Chondrocyte (in vitro differentiated cells): ENCODE measurements at places on chromosomes 11 and 22.

DNA sequence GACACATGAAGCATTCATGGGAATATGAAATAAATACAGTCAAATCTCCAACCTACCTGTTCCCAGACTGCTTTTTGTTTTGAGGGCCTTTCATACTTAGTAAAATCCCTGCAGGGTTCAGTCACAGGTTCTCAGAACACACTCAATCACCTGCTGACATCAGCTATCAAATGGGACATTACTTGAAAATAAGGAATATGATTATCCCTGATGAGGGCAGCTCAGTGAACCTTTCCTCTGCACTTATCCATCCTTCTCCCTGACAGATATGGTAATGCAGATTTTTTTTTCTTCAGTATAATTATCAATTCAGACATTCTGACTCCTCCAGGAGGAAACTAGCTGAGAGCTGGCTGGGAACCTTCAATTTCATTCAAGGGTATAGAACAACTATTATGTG is 1127.4 kb upstream of the CCDC90B start:
- no peak for DNase-seq
- H3K27ac ChIP-seq: no peak overlapping the region
- no peaks in the 10 kb centered on the region for H3K36me3 ChIP-seq
- H3K27me3 ChIP-seq: peaks cover under 1% of the 10 kb centered on the region
- H3K4me1 ChIP-seq: no peaks in the 10 kb centered on the region

- H3K4me3 ChIP-seq: peak overlapping the region; percentile 58
- H3K27me3 ChIP-seq: no peaks in the 10 kb centered on the region
- peaks cover 4% of the 10 kb centered on the region for H3K4me1 ChIP-seq
Observed at GRCh38 chr11:128157423-128158298, 429.7 kb downstream of the ETS1 start.

GRCh38 chr11:113113801-113114704 is 152.8 kb downstream of the NCAM1 start:
- no peak for DNase-seq
- peaks cover 6% of the 10 kb centered on the region for H3K4me1 ChIP-seq
- no peaks in the 10 kb centered on the region for H3K27me3 ChIP-seq
- H3K4me3 ChIP-seq: no peak overlapping the region

DNA sequence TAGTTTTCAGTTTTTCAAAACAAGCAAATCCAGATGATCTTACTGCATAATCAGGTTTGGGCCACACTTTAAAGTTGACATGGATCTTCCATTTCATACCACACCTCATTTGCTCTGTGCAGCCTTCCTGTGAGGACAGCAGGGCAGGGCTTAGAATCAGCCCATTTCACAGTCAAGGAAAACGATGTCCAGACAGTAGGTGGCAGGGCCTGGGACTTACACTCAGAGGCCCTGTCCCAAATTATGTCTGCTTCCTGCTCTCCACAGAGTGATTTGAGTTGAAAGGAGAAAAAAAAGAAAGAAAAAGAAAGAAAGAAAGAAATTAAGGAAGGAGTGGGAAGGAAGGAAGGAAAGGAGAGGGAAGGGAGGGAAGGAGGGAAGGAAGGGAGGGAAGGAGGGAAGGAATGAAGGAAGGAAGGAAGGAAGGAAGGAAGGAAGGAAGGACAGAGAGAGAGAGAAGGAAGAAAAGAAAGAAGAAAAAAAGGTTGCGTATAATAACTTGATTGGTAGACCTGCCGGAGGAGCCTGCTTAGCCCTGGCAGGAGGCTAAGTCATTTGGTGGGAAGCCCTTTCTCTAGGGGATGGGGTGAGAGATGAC is 23.6 kb downstream of the TSKU start:
- peaks cover 49% of the 10 kb centered on the region for H3K4me1 ChIP-seq
- no peak overlapping the region for H3K27ac ChIP-seq
- H3K27me3 ChIP-seq: no peaks in the 10 kb centered on the region
- DNase-seq: no peak

- H3K27ac ChIP-seq: peak overlapping the region; percentile 97
- peak overlapping the region; percentile 81 for H3K4me3 ChIP-seq
- H3K27me3 ChIP-seq: no peaks in the 10 kb centered on the region
Observed at GRCh38 chr22:35299217-35299672, 449 bp upstream of the TOM1 start.

DNA sequence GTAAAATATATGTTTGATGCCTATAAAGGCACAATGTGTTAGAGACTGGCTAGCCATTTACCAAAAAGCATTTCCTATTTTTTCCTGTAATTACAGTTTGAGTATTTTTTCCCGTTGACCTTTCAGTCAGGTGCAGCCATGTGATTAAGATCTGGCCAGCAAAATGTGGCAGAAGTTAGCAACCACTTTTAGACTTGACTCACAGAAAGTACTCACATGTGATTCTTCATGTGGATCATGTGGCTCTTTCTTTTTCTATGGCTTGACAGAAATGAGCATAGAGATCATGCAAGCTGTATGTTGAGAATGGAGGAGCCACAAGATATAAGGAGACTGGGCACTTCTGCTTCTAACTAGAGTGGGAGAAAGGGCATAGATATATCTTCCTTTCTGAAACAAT is 27.3 kb upstream of the RAB38 start:
- H3K4me3 ChIP-seq: no peak overlapping the region
- no peaks in the 10 kb centered on the region for H3K4me1 ChIP-seq
- no peak overlapping the region for H3K27ac ChIP-seq
- H3K27me3 ChIP-seq: peaks cover 6% of the 10 kb centered on the region
- no peak for DNase-seq
- no peaks in the 10 kb centered on the region for H3K36me3 ChIP-seq

DNA sequence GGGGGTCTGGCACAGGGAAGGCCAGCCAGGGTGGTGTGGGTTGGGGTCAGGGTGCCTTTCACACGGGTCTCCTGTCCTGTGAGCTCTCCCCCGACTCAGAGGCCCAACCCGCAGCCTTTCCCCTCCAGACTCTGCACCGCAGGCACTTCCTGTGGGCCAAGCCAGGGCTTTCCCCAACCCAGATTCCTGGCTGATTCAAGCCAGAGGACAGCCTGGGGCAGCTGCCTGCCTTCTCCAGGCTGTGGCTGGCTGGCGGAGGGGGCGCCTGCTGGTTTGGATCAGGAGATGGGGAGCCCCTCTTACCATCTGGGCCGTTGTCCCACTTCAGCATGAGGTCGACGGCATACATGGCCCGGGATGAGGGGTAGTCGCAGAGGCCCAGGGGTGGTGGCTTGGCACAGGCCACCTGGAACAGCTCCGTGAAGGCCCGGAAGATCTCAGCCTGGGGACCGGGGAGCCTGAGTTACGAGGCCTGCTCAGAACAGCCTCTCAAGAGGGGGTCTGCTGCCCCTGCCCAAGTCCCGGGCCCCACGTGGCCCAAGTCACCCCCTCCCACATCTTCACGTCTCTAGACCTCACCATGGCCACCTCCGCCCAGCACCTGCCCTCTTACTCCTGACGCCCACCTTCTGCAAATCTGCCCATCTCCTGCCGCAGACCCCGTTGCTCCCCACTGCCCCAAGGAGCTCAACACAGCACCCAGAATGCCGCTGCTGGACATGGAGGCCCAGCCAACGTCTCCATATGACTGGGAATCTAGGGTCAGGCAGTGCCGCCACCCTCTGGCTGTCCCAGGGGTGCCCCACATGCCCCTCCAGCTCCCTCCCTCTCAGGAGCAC is 17.3 kb downstream of the TSPO start:
- DNase-seq: no peak
- H3K36me3 ChIP-seq: peaks cover 10% of the 10 kb centered on the region
- H3K4me1 ChIP-seq: peaks cover 24% of the 10 kb centered on the region
- H3K27me3 ChIP-seq: no peaks in the 10 kb centered on the region
- H3K4me3 ChIP-seq: no peak overlapping the region

DNA sequence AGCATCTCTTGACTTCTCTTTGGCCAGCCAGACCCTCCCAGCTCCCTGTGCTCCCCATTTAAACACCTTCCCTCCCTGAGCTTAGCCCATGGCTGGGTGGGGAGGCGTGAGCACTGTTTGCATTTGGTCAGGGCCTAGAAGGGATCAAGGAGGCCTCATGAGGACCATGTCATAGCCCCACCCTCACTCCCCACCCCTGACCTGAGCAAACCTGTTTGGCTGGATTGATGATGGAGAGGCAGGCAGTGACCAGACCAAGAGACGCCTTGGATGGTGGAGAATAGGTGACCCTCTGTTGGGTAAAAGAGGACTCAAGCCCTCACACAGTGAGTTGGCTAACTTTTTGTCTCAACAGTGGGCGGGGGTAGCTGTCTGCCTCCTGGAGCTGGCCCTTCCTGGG is 49.9 kb downstream of the ST3GAL4 start:
- no peak overlapping the region for H3K27ac ChIP-seq
- no peaks in the 10 kb centered on the region for H3K27me3 ChIP-seq
- no peak overlapping the region for H3K4me3 ChIP-seq
- peak; percentile 30 for DNase-seq

- peaks cover 1% of the 10 kb centered on the region for H3K27me3 ChIP-seq
- H3K4me3 ChIP-seq: no peak overlapping the region
- DNase-seq: no peak
- no peaks in the 10 kb centered on the region for H3K36me3 ChIP-seq
- no peak overlapping the region for H3K27ac ChIP-seq
Observed at GRCh38 chr11:64132191-64132771, 33.6 kb downstream of the MACROD1 start.

DNA sequence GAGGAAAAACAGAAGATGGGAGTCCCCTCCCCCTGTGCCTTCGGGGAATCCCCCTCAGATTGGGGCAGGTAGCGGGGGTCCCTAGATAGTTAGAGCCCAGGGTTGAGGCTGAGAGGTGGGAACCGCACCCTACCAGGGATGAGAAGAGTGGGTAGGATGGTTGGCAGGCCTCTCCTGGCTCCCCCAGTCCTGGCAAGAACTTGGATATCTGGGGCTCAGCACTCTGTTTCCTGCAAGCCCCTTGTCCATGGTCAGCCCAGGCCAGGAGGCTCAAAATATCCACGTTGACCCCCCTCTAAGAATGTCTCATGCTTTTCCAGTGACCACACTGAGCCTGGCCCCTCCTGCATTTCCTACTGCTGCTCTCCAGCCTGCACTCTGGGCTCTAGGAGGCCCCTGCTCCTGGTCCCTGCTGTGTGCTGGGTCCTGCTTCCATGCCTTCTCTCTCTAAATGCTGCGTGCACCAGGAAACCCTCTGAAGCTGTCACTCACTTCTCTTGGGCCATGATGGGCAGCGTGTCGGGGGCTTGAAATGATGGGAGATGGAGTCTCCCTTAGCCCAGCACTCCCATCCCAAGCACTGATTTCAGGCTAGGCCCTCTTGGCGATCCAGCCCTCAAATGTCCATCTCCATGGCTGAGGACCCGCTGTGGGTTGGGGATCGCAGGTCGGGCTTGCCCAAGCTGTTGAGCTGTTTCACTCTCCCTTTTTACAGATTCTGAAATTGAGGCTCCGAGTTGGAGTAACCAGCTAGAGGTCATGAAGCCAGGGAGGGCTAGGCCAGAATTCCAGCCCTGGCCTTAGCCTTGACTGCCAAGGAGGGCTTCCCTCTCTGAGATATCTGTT is 2.0 kb downstream of the MAP3K11 start:
- no peak for DNase-seq
- peak overlapping the region; percentile 88 for H3K4me3 ChIP-seq
- peaks cover 50% of the 10 kb centered on the region for H3K4me1 ChIP-seq
- H3K36me3 ChIP-seq: peaks cover 9% of the 10 kb centered on the region
